Aorta (tissue), 5 donors: ENCODE measurements at places on chromosomes 3 and 15. TPM values are rescaled to one million over a fixed set of nuclear protein-coding genes. Genes with fewer than 3 reads are reported as not detected.

DNA sequence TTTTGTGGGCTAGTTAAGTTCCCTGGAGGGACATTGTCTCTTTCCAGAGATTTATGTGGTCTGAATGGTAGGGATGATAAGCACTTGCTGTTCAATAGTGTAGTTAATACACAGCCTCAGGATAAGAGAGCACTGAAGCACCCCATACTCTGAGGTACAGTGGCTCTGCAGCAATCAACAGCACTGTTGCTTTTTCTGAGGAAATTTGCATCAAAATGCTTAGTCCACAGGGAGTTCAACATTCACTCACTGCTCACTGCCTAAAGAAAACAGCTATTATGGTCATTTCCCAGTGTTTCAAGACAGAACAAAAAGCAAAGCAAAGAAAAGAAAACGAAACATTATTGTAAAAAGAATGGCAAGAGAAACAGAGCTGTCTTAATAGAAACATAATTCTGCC lies 441.9 kb downstream of the PLOD2 start:
- no peak for DNase-seq
- no peaks in the 10 kb centered on the region for H3K27me3 ChIP-seq
- H3K4me1 ChIP-seq, result no peaks in the 10 kb centered on the region
- no peaks in the 10 kb centered on the region for H3K36me3 ChIP-seq
- no peak overlapping the region for H3K27ac ChIP-seq

- DNase-seq, result no peak
- no peaks in the 10 kb centered on the region for H3K4me1 ChIP-seq
- no peaks in the 10 kb centered on the region for H3K27me3 ChIP-seq
Measured at GRCh38 chr3:156373095-156373494, 181.8 kb downstream of the SSR3 start.

DNA sequence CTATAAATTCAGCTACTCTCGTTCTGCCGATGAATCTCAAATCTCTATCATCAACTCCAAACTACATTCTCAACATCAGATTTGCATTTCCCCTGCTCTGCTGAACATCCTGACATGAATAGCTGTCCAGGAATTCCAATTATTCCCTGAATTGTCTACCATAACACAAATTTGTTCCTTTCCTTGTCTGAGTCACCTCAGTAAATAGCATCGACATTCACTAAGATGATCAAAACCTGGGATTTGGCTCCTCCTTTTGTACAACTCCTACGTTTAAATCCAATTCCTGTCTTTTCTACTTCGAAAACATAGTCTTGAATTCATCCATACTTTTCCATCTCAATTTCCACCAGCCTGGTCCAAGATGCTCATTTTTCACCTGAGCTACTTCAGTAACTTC lies 107.0 kb downstream of the GREM1 start:
- no peaks in the 10 kb centered on the region for H3K27me3 ChIP-seq
- no peak overlapping the region for H3K4me3 ChIP-seq
- no peaks in the 10 kb centered on the region for H3K36me3 ChIP-seq
- no peak for DNase-seq
- no peak overlapping the region for H3K27ac ChIP-seq

HRH1 gene
- polyA plus RNA-seq, result 3.9 TPM

DNA sequence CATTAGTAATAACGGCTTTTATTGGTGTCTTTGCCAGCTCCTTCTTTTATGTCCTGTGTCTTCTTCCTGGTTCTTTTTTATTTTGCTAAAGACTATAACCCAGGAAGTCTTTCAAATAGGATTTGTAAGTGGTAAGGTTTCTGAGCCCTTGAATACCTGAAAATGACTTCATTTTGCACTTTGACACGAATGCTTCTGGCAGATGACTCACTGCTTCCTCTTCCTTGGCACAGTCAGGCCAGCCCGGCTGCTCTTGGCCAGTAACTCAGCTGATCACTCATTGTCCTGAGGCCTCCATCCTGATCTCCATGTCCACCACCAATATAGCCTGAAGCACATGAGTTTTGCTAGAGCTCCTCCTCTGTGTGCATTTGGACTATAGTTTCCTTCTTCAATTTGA lies 48.7 kb upstream of the NR2E3 start:
- DNase-seq, result peak; percentile 70
- no peaks in the 10 kb centered on the region for H3K27me3 ChIP-seq
- H3K4me1 ChIP-seq, result peaks cover 3% of the 10 kb centered on the region
- no peaks in the 10 kb centered on the region for H3K36me3 ChIP-seq
- H3K4me3 ChIP-seq, result no peak overlapping the region

GRCh38 chr3:177693616-177694264 lies 496.5 kb upstream of the TBL1XR1 start:
- H3K36me3 ChIP-seq, result no peaks in the 10 kb centered on the region
- no peak overlapping the region for H3K4me3 ChIP-seq
- H3K4me1 ChIP-seq, result no peaks in the 10 kb centered on the region
- H3K27me3 ChIP-seq, result no peaks in the 10 kb centered on the region
- no peak overlapping the region for H3K27ac ChIP-seq
